ENCODE measurements at places on chromosomes 5 and 9.

DNA sequence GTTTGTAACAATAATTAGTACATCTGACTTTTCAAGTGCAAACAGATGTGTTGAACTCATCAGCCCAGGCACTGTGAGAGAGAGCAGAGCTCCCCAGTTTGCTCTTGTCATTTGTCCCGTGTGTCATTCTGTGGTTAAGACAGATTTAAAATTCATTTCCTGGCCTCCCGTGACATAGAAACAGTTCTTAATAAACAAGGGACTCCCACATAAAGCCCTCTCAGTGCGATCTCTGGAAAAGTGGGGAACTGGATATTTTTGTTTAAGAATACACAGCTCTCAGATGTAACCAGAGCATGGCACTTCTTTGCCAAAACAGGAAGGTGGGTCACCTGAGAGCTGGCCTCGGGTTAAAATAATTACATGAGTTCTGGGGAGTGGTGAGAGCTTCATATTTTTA lies 58.6 kb downstream of the PRKACG start:
- DNase-seq = no peak

- DNase-seq = no peak
These were observed 93.7 kb downstream of the RASEF start for GRCh38 chr9:82969291-82969690.

- DNase-seq = no peak
These were observed 33.9 kb downstream of the TRIP13 start for GRCh38 chr5:926417-927171.

GRCh38 chr5:97919719-97920118 lies 736.7 kb upstream of the RIOK2 start:
- no peak for DNase-seq

DNA sequence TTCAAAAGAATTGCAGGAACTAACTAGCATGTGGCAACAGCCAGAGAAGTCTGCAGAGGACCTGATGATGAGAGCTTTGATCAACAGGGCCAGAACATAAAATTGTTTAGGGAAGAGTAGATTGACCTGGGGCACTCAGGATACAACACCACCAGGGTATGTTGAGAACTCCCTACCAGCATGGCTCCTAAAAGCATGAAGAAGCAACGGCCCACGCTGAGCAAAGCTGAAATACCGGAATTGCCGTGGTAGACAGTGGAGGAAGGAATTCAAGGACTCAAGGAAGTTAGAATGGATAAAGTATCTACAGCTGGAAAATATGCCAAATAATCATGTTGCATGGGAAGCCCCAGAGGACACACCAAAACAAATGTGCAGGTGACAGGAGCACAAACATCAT lies 31.6 kb downstream of the DROSHA start:
- DNase-seq = no peak

DNA sequence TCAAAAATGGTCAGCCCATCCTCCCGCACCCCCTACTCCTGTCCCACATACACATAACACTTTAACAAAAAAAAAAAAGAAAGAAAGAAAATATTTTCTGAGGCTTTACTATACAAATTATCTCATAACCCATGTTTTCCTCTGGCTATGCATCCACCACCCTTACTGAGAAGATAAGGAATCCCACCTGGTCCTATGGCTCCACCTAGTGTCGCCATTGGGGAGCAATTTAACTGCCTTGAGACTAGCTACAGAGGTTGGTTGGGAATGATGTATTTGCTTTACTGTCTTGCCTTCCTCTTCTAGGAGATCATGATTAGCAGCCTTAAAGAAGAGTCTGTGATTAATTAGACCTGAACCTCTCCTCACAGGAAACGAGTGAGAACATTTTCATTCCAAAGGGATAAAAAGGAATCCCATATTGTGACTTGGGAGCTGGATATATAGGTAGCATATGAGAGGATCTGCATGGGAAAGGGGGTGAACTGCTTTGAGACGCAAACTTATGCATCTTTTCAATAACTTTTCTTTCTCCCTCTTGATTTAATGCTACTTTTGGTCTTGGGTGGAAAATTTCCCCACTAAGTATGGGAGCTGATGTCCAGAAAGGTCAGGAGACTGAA lies 77.7 kb upstream of the SELENOP start:
- DNase-seq = peak; percentile 71

- peak; percentile 77 for DNase-seq
These were observed 145.3 kb upstream of the RAPGEF1 start for GRCh38 chr9:131885144-131885609.

DNA sequence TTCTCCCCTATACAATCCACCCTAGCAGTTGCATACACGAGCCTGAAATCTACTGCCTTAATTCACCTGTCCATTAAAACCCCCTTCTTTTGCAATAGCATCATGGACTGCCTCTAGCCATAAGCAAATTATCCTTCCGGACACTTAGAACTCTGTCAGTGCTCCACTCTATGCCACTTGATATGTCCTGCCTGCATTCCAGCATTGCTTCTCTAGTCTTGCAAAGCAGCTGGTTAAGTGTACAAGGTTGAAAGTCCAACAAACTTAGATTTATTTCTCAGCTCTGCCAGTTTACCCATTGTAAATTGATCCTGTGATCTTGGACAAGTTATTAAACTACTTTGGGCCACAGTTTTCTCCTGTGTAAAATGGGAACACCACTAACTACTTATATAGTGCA lies 197.9 kb downstream of the EPB41L4A start:
- DNase-seq = no peak

GRCh38 chr5:73673161-73673591 lies 47.2 kb downstream of the ARHGEF28 start:
- DNase-seq = no peak

GRCh38 chr5:146301626-146302025 lies 37.0 kb upstream of the POU4F3 start:
- no peak for DNase-seq

DNA sequence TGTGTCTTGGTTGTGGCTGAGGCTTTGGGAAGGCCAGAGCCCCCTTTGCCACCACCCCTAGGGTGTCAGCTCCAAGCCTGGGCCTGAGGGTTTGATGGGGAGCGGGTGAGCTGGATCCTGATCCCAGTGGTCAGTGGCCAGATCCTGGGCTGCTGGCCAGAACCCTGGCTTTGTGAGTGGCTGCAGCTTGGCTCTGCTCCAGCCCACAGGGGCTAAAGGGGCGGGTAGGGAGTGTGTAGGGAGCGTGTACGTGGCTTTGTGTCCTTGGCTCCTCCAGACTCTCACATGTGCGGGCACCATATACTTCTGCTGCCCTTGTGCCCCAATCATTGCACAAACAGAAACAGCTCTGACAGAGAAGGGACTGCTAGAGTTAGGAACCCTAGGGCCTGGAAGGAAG lies 1.2 kb upstream of the IL11RA start:
- DNase-seq = no peak

DNA sequence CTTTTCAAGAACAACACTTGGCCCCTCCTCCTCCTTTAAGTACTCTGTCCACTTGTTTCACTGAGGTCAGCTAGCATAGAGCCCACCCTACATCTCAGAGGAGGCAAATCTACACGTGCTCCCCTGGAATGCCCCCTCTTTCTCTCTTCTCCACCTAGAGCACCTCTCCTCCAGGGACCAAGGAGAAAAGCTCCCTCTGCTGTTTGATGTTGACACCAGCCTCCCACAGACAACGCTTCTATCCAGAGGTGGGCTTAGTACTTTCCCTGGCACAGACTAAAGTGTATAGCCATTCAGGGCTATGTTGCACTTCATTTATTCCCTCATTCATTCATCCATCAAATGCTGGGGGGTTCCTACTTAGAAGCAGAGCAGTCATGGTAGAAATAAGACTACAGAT lies 68.2 kb upstream of the TAF1L start:
- no peak for DNase-seq

GRCh38 chr5:122584411-122585300 lies 190.2 kb upstream of the SNX2 start:
- DNase-seq = no peak

- peak; percentile 89 for DNase-seq
These were observed 138.0 kb downstream of the ADAMTSL1 start for GRCh38 chr9:18611971-18612370.

- DNase-seq = no peak
These were observed 73.7 kb downstream of the MAP1B start for GRCh38 chr5:72180925-72181324.

DNA sequence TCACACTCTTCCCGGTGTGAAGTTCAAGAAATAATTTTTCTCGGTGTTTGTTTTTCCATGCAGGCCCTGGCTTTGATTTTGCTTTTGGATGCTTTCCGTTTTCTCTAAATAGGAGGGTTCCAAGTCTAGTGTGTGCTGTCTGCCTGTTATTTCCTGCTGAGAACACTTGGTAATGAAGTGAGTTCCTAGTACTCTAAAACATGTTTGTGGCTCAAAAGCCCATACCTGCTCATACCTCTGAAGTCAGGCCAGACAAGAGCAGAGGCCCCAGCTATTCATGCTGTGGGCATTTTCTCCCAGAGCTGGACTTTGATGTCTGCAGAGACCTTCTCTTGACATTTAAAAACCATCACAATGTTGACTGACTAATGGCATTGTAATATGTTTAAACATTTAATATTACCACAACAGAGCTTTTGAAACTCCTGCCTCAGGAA lies 211.2 kb downstream of the GOLPH3 start:
- no peak for DNase-seq

- no peak for DNase-seq
These were observed 104.7 kb downstream of the DROSHA start for GRCh38 chr5:31427013-31427723.

GRCh38 chr5:168024306-168024705 lies 267.1 kb upstream of the WWC1 start:
- DNase-seq = no peak

- no peak for DNase-seq
These were observed 13.0 kb downstream of the ACTL7B start for GRCh38 chr9:108842610-108843295.

DNA sequence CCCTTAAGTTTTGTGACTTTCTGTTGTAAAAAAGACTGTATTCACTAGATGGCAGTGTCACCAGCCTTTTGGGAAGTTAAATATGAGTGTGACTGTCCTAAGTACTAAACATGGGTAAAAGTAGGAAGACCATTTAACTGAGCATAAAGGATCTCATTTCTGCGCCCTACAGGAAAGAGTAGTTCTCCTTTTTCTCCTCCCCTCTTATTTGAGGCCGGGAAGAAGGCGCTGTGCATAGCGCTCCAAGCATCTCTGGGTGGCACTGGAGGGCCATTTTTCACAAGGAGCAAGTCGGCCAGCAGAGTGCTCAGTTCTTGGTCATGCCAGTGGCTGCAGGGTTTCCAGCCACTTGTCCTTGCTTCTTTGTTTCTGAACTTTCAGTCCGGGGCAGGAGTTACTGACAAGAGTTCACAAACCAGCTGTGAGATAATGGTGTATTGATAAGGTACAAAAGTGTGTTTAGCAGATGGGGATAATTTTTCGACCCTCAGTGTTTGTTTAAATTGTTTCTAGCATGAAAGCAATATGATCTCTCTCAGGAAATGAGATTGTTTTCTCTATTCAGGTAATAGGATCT lies 227.6 kb upstream of the DMRT1 start:
- DNase-seq = peak; percentile 41

- no peak for DNase-seq
These were observed 49.3 kb upstream of the ZNF366 start for GRCh38 chr5:72556351-72557166.

DNA sequence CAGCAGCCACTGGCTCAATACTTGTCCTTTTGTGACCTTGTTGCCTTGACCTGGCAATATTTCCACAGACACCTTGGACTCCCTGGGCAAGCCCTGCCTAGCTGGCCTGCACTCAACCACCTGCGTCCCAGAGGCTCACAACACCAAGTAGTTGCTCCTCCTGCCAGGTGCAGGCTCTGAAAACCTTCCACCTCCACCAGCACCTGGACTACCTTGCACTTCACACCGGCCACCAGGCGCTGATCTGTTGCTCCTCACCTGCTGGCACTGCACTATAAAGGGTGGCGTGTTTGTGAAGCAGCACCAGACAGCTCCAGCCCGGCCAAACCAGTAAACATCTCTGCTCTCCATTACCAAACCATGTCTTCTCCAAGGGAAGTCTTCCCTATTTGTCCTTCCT lies 997.7 kb downstream of the PTPRD start:
- DNase-seq = no peak

DNA sequence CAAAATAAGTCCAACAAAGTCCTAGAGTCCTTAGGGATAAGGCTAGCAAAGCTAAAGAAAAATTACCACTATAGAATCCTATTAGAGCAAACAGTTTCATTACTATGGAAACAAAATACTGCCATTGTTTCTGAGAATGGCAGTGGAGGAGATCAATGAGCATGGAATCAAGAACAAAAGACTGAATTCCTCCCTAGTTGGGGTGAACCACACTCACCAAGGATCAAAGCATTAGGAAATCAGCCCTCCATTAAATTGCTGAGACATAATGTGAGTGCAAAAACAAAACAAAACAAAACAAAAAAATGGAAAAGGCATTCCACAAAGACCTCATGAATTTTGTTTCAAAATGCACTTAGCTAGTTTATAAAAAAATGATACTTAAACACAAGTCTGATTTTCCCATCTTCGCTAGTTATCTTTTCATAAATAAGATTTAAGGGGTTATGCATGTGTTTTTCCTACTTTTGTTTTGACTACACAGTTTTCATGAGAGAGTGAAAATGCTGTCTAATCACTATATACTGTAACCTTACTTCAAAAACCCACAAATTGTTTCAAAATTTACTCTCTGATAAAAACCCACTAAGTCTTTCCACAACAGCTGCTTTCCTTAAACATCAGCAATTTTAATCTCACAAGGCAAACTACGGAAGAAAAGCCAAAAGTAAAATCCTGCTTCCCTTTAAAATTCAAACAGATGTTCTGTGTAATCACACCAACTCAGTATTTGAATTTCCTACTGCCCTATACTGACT lies 9.7 kb downstream of the SERINC5 start:
- no peak for DNase-seq

DNA sequence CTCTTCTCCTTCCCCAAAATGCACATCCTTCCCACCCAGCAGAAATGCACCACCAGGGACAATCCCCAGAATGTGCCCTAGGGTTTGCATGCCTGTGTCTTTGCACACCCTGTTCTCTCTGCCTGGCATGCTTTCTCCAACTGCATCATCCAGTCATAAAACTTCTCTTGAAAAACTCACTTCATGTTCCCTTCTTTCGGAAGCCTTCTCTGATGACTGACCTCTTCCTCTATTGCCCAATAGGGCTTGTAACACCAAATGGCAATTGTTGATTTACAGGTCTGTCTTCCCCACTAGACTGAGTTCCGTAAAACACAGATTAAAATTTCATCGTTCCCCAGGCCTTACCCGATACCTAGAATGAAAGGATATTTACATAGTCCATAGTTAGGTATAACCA lies 83.1 kb upstream of the SPOCK1 start:
- no peak for DNase-seq

DNA sequence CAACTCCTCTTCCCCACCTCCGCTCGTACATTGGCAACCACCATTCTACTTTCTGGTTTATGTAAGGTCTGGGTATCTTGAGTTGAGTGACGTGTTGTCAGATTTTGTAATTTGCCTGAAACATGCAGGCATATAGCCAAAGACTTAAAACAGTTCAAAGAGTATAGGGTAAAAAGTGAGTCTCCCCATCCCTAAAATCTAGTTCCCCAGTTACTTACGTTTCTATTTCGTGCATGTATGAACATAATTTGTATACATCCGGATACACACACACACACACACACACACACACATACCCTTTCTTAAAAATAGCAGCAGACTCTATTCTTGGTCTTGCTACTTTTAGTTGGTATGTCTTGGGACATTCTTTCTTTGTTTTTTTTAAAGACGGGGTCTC lies 915 bp downstream of the HSDL2 start:
- peak; percentile 2 for DNase-seq

- DNase-seq = no peak
These were observed 298.7 kb upstream of the RGMB start for GRCh38 chr5:98474782-98475181.

- DNase-seq = no peak
These were observed 231.7 kb downstream of the ARHGAP26 start for GRCh38 chr5:143001764-143002351.

GRCh38 chr9:106830527-106831150 lies 32.3 kb upstream of the ZNF462 start:
- DNase-seq = no peak
